Activated CD4-positive, CD25-positive, alpha-beta regulatory T cell treated with anti-CD3 and anti-CD28 coated beads, Interleukin-2, amount 50 U/mL, for 16 hours (primary cell): ENCODE measurements at places on chromosomes 6 and 20.

DNA sequence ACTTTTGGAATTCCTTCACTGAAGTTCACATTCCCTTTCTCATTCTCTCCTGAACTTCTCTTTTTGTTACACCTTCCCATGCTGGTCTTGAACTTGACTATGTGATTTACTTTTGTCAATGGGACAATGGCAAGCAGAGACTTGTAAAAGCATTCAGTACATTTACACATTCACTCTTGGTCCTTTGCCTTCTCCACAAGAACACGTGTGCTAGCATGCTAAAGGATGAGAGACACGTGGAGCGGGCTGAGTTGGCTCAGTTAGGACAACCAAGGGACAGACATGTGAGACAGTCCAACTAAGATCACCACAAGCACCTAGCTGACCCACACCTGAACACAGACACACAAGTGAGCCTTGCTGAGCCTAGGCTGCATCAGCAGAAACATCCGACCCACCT, 91.3 kb upstream of the PAK5 start:
- no peak for DNase-seq

- no peak for DNase-seq
Observed at GRCh38 chr6:169943241-169944060, 192.0 kb downstream of the ERMARD start.

- no peak for DNase-seq
Observed at GRCh38 chr20:11808841-11809240, 108.9 kb upstream of the BTBD3 start.

GRCh38 chr6:72363844-72364740, 257.8 kb upstream of the KCNQ5 start:
- no peak for DNase-seq

DNA sequence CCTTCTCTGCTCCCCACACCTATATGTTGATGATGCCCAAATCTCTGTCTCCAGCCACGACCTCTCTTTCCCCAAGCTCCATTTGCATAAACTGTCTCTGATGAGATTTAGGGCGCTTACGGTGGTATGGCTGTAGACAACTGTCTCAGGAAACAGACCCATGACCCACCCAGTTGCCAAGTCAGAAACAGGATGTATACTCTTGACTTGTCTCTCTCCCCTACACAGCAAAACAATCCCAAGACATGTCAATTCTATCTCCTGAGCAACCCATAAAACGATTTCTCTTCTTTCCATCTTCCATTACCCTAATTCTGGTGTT, 13.9 kb downstream of the GNL1 start:
- DNase-seq = no peak

DNA sequence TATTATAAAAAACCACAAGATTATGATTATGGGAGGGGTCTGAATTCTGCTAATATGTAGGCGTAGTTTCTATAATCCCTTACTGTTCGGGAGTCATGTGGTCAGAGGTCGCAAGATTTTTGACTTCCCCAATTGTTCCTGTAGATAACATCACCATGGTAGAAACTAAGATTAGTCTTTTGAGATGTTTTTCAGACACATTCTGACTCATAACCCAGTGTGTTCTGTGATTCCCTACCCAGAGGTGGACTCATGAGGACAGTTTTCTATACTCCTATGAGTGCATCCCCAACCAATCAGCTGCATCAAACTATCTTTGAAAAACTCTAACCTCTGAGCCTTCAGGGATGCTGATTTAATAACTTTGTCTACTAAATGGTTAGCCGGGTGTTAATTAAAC, 175.5 kb downstream of the RFPL4B start:
- no peak for DNase-seq
